ENCODE measurements at places on chromosomes 6 and 20. TPM values are rescaled to one million over a fixed set of nuclear protein-coding genes. Genes with fewer than 3 reads are reported as not detected.

The RFX6 gene
- total RNA-seq: not detected

GRCh38 chr20:22214296-22214695, 370.1 kb downstream of the FOXA2 start:
- no peak for DNase-seq

DNA sequence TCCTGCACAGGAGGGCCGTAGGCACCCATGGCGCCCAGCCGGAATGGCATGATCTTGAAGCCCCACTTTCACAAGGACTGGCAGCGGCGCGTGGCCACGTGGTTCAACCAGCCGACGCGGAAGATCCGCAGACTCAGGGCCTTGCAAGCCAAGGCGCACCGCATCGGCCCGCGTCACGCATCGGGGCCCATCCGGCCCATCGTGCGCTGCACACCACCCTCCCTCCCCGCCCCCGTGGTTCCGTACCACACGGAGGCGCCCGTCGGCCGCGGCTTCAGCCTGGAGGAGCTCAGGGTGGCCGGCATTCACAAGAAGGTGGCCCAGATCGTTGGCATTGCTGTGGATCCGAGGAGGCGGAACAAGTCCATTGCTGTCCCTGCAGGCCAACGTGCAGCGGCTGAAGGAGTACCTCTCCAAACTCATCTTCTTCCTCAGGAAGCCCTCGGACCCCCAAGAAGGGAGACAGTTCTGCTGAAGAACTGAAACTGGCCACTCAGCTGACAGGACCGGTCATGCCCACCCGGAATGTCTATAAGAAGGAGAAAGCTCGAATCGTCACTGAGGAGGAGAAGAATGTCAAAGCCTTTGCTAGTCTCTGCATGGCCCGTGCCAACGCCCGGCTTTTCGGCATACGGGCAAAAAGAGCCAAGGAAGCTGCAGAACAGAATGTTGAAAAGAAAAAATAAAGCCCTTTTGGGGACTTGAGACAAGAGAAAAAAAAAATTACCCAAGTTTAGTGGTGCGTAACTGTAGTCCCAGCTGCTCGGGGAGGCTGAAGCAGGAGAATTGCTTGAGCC, 9.9 kb upstream of the NCOA5 start:
- no peak for DNase-seq

GRCh38 chr20:17576215-17576614, 6.3 kb downstream of the DSTN start:
- no peak for DNase-seq

DNA sequence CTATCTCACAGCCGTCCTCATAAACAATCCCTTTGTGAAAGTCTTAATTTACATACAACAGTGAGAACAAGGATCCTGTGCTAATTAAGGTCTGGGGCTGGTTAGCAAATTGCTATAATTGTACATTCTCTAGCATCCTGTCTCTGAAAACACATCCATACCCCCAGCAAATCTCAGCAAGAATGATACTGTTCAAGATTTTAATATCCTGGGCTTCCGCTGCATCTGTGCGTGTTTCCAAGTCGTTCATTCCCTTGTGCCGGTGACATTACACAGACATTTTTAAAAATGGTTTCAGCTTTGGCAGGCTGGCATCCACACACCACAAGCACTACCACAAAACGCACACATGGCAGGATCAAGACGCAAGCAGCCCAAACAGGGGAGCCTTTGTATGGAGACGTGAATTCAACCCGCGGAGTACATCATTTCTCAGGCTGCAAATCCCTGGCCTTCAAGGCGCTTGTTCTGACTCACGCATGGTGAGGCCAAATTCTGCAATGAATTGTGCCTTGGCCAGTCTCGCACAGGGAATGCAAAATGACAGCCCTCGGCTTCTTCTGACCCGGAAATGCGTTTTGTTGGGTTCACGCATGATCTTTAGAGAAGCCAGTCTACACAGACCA, 20.3 kb downstream of the ZMYND8 start:
- peak; percentile 87 for DNase-seq

DNA sequence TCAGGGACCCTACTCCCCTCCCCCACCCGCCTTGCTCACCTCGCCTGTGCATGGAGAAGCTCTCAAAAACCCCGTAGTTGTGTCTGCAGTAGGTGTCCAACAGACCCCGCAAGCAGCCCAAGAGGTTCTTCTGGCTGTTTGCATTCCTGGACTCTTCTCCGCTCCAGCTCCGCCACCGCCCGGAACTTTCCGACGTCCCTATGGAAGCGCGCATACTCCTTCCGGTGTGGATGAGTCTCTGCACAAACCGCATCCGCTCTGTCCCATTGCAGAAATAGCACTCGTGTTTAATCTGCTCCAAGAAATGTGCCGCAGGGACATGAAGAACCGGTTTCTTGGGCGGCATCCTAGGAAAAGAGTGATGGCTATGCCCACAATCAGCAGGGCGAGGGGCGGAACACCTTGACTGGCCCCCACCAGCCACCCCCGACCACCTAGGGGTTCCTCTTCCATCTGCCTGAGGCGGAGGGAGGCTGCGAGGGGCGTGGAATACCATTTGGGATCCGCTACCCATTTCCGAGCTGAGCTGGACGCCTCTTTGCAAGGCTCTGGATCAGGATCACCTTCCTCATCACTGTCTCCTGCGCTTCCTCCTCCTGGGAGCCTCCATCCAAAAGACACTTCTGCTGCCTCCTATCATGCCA, 20.2 kb downstream of the HLA-DRA start:
- no peak for DNase-seq
